ENCODE measurements at places on chromosomes 1 and 21. TPM values are rescaled to one million over a fixed set of nuclear protein-coding genes. Genes with fewer than 3 reads are reported as not detected.

RCSD1 gene
- total RNA-seq: not detected

ZNF436 gene
- total RNA-seq: 2.9 TPM

COL24A1 gene
- total RNA-seq: not detected

CTSE gene
- 9.1 TPM for total RNA-seq

GJA8 gene
- total RNA-seq: not detected

LRRC3 gene
- 0.10 TPM for total RNA-seq

GLRX2 gene
- 16.6 TPM for total RNA-seq

FLG2 gene
- total RNA-seq: not detected

KPNA6 gene
- total RNA-seq: 25.4 TPM

HSD3B2 gene
- not detected for total RNA-seq

USP25 gene
- total RNA-seq: 13.3 TPM

CRABP2 gene
- total RNA-seq: 289 TPM

SPRR3 gene
- total RNA-seq: 0.20 TPM

DNA sequence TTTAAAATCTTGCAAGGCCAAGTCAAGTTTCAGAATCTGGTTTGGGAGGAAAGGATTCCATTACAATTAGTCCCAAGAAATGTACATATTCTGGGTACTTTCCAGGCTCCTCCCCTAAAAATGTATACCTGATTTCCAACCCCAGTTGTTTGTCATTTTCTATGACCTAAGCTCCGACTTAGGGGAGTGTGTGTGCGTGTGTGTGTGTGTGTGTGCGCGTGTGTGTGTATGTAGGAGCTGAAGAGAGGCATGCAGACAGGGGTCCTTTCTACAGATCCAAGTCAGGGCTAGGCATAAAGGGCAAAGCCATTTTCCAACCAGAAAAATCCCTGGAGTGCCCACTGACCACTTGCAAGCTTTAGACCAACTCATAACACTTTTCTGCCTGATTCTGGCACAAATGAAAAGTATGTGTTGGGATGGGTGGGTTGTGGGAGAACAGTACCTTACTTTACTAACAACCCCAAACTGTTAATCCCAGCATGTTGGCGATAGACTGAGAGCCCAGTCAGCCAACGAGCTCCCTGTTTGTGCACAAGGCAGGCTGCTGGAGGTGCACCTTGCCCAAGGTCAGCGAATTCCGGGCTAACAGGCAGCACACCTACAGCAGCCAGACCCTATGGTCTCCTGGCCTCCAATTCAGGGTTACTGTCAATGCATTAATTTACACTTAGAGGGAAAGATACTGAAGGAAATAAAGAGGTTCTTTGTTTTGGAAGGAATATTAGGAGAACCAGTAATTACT lies 1.7 kb downstream of the TRABD2B start:
- no peak for DNase-seq

DNA sequence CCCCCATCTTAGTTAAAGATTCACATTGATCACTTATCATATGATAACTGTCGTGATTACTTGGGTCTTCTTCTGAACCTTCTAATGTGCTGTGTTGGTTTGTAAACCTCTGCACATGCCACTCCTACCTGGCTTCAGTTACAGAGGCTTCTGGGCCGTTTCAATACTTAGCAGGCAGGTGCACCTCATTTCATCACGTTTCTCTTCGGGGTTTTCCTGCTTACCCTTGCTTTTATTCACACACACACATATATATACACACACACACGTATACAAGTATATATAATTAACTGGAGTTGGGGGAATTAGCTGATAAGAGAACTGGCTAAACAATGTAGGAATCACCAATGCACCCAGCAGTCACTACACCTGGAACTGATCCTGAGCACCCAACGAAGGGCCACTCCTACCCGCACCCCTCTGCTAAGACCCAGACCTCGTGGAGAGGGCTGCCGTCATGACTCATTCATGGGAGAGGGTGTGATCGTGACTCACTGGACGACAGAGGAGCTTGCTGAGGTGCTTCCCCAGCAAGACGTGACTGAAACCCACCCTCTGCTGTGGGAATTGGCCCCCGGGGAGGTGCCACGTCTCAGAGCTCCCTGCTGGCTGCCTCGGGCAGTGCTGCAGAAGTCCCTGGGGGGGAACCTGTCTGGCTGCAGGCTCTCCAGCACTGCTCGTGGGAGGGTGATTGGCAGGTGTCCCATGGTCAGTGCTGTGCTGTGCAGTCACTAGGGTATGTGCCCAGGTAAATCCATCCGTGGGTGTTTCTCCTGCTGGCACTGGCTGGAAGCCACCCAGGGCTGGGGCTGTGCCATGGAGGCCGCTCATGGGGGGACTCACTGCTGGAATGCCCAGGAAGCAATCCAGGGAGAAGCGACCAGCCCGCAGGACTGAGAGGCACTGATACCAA lies 166.6 kb downstream of the DYRK1A start:
- DNase-seq: peak; percentile 30

GRCh38 chr1:108140177-108140576 lies 60.0 kb downstream of the SLC25A24 start:
- no peak for DNase-seq

DNA sequence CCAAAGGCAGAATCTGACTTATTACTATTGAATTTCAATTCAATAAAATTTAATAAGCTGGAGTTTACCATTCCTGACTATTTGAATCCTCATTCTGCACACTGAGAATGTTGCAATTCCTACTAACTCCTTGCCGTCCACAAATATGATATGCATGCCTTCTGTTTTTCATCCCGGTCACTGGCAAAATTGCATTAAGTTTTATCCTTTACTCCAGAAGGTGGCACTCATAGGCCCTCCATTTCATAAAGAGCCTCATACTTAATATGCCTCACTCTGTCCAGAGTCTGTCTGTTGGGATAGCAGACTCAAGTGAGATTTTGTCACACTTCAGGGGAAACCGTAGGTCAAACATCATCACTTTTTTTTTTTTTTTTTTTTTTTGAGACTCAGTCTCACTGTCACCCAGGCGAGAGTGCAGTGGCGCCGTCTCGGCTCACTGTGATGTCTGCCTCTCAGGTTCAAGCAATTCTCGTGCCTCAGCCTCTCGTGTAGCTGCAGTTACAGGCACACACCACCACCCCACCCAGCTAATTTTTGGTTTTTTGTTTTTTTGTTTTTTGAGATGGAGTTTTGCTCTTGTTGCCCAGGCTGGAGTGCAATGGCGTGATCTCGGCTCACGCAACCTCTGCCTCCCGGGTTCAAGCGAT lies 27.3 kb downstream of the F11R start:
- peak; percentile 70 for DNase-seq

GRCh38 chr1:169115891-169116585 lies 9.5 kb downstream of the ATP1B1 start:
- peak; percentile 76 for DNase-seq

DNA sequence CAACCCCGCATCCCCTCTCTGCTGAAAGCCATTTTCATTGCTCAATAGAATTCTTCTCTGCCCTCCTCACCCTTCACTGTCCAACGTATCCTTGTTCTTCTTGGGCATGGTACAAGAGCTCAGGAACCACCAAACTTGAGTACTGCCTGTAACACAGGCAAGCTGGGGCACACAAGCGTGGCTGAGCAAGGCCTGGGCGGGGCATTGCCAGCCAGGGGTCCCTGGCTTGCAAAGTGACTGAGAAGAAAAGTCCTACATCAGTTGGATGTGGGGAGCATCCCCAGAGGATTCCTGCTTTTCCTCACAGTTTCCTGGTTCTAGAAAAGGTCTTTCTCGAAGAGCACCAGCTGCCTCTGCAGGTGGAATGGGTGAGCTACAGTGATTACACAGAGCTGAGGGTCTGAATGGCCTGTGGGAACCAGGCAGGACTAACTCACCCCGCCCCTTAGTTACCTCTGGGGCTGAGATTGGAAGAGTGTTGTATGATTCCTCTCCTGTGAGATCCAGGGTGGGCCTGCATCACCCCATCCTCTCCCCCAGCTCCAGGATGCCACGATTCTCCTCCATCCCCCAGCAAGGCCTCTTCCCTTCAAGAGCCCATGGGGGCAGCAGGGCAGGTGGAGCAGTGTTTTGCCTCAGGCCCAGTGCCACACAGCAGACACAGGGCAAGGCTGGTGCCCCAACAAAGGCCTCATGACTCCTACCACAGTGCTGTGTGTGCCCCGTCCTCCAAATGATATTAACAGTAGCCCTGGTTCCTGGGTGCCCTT lies 121.9 kb downstream of the MATN1 start:
- no peak for DNase-seq

DNA sequence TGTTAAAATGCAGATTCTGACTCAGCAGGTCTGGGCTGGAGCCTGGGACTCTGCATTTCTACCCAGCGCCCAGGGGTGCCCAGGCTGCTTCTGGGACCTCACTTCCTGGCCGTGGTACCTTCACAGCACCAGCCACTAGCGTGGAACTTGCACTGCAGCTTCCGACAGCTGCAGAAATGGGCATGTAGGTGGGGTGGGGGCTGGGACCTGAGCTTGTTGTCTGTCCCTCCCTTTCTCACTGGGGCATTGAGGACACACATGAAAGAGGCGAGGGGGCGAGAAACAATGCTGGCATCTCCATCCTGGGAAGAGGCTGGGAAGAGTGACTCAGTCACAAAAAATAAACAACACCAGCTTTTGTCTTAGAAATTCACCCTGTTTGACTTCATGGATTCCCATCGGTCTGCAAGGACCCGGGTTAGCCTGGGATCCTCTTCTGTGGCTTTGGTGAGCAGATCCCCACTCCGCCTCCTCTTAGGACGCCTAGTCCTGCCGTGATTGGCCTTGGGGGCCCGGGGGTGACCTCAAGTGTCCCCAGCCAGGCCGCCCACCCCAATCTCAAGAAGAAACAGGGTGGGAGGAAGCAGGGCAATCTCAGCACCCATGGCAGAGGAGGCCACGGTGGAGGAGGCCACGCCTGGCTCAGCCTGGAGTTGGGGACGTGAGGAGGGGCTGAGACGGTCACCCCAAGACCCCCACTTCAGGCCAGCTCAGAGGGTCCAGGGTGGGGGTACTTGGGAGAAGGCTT lies 29.9 kb upstream of the POFUT2 start:
- DNase-seq: no peak

DNA sequence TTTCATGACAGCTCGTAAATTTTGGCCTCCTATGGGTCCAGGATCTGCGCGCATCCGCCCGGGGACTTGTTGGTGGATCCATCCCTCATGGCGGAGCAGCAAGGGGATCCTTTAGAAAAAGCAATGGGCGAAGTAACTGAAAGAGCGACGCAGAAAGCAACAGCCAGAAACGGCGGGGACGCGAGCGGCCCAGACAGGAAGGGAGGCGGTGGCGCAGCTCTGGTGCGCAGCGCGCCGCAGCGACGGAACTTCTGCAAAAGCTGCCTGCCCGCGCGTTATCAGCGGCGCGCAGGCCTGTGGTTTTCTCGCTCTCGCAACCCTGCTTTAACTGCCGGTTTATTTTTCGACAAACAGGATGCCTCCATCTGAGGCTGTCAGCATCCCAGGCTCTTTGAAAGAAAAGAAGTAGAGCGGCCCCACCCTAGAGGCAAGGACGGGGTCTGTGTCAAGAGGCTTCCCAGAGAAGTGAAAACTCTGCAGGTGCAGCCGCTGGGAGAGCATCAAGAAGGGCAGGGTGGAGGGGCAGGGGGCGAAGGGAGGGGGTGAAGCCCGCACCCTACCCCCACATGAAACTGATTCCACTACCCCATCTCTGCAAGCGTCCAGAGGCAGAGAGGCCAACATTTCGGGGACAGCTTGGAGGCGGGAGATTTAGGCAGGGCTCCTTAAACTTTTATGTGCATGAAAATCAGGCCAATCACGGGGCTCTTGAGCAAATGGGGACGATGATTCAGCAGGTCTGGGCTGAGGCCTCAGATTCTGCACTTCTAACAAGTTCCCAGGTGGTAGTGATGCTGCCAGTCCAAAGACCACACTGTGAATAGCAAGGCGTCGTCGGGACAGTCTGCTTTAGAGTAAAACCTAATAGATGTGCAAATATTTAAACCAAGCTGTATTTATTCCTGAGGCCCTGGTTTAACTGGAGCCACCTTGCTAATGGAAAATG lies 22.2 kb downstream of the RUNX1 start:
- DNase-seq: peak; percentile 9

DNA sequence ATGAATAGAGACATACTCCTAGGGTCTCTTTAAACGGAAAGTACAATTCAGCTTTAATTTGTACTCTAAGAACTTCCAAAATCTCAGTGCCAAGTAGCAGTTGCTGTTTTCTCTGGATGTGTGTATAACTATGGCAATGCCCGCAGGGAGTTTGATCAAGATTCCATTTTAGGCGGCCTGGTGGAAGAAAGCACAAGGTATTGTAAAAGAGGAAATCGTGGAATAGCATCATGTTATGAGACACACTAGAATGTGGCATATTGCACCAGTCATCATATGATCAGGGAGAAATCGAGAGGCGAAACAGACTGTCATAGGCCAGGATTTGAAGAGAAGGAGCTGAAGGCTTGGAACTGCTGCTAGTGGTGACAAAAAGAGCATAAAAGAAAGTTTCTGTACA lies 316.2 kb upstream of the FMN2 start:
- DNase-seq: no peak

GRCh38 chr1:23475134-23475628 lies 8.8 kb downstream of the ASAP3 start:
- no peak for DNase-seq

- peak; percentile 16 for DNase-seq
Measured at GRCh38 chr1:232988572-232989040, 38.2 kb downstream of the NTPCR start.

DNA sequence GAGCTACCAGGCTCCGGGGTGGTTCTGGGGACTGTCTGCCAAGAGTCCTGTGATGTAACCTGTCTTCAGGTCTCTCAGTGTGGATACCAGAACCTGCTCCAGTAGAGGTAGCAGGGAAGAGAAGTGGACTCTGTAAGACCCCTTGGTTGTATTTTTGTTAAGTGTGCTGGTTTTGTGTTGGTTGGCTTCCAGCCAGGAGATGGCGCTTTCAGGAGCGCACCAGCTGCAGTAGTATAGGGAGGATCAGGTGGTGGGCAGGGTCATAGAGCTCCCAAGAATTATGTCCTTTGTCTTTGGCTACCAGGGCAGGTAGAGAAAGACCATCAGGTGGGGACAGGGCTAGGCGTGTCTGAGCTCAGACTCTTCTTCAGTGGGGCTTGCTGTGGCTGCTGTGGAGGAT lies 1147.2 kb upstream of the ADGRL4 start:
- no peak for DNase-seq

DNA sequence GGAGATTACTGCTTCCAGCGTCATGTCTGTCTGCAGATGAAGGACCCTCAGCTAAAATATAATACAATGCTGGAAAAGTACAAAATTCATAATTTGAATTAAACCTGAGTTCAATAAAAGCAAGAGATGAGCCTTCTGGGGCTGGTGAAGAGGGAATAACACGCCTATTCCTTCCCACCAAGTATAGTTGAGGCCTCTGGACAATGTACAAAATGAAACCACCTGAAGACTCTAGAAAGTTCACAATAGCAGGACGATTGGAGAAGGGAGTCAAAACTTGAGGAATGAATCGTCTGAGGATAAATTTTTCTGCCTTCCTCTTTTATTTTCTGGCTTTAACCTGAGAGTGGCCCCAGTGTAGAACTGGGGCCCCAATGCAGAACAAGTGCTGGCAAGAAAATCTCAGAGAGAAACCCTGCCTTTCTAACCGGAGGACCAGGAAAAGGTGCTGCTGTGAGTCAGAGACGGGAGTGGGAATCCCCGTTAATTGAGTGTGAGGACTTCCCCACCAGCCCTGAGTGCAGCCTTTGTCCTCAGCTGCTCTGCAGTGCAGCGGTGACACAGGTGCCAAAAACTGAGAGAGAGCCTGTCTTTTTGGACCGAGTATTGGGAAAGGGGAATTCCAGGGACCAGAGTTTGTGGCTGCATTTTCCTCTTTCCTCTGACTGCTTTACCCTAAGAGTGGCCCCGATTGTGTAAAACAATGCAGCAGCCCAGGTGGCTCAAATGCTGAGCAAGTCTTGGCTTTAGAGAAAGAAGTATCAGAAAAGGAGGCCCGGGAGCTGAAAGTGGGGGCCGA lies 264.9 kb downstream of the DYRK1A start:
- DNase-seq: no peak

Data from HT-29 (cell line).